CMK (cell line): ENCODE measurements at places on chromosomes 2 and 18.

DNA sequence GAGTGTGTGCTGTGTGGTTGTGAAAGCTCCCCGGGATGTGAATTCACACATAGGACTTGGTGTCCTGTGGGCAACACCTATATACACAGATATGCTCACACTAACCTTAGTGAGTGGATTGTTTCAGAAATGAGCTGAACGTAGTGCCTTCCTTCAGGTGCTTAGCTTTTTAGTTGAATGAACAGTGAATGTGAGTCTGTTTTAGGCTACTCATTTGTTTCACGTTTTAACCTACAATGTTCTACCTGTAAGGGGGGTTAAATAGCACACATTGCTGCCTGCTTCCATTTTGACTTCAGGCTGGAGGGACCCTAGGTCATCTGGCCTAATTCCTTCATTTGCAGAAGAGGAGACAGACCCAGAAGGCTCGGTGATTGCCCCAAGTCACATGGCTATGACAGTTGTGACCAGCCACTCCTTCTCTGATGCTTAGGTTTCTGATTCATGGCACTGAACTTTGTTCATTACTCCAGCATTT is 1.0 kb downstream of the PLEK start:
- no peak for DNase-seq

DNA sequence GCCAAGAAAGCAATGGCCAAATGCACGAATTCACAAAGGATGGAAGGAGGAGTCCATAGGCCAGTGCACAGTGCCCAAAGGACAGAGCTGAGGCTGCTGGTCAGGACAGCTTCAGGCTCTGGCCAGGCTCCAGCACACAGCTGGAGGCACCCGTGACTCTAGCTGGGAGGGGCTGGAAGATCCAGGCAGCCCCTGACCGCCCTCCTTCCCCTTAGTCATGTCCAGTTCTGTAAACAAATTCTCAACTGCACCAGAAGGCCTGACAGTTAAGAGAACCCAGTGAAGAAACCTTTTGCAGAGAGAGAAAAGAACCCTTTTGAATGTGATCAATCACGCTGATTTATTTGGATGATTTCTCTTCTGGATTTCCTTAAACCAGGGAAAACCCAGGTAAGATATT is 7.7 kb upstream of the YWHAQ start:
- no peak for DNase-seq

- no peak for DNase-seq
Observed at GRCh38 chr2:216391401-216391800, 19.1 kb upstream of the MARCHF4 start.

GRCh38 chr18:22683196-22683676 is 249.9 kb upstream of the RBBP8 start:
- DNase-seq: no peak

DNA sequence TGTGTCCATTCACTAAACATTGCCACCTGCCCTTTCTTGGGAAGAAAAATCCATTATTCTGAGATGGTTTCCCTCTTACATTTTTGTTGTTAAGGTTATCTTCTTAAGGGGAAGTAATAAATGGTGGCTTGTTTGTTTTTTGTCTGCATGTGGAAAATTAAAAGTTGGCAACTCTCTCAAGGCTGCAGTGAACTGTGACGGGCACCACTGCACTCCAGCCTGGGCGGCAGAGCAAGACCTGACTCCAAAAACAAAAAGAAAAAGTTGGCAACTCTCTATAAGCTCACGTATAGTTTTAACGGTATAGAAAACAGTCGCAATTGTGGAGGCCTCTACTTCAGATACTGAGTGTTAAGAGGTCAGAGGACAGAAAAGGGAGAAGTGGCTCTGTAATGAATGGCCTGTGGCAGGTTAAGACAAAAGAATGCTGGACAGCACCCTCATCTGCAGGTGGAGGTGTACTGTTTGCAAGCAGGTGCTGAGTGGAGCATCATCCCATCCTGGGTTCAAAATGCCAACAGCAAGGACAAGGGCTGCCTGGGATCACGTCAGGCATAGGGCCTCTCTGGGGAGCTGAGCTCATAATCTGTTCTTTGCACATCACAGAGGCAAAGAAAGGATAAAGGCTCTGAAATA is 16.7 kb downstream of the L3MBTL4 start:
- no peak for DNase-seq

GRCh38 chr2:55885127-55885943 is 38.2 kb downstream of the EFEMP1 start:
- DNase-seq: no peak

DNA sequence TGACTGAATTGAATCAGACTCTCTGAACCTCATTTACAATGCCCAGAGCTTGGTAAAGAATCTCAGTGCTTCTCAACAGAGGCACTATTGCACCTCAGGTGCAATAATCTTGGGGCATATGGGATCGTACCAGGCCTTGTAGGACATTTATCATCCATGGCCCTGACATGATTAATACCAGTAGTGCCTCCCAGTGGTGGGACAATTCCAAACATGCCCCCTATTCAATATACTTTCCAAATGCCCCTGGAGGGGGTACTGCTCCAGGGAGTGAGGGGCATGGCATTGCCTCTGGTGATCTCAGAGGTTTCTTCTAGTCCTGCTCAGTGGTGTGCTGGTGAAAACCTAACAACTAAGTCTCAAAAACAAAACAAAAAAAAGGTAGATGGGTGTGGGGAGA is 174.9 kb upstream of the SMAD2 start:
- no peak for DNase-seq

- no peak for DNase-seq
Observed at GRCh38 chr18:50401888-50402287, 27.0 kb downstream of the SKA1 start.

DNA sequence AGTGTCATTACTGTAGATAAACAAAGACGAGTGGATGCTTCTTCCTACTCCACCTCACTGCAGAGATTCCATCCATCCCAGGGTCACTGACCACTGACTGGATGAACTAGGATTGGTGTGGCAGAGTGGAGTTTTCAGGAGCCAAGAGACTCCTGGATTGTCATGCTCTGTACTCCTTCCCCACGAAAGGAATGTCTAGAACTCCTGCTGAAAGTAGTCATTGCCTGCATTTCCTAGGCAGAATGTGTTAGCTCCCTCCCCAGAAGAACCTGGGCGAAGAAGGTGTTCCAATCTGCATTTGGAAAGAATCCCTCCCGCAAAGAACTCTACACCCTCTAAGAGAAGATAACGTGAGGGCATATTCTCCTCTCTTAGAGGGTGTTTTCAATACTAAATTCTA is 6.2 kb downstream of the PAX8 start:
- DNase-seq: no peak

DNA sequence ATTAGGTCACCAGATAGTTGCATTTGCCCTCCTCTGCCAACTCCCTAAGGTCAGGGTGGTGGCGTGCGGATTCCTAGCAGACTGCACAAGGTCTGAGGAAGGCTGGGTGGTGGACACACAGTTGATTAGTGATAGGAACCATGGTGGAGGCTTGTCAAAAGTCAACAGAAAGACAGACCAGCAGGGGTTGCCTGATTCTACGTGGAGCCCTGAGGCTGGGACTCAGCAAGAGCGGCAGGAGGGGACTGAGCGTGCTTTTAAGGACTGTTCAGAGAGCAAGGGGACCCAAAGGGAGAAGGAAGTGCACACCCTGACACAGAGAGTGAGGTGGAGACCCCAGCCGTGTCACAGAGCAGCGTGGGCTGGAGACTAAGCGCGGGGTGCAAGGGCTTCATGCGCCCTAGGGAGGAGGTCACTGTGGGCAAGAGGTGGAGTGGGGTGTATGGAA is 513.2 kb downstream of the RNF144A start:
- DNase-seq: no peak

DNA sequence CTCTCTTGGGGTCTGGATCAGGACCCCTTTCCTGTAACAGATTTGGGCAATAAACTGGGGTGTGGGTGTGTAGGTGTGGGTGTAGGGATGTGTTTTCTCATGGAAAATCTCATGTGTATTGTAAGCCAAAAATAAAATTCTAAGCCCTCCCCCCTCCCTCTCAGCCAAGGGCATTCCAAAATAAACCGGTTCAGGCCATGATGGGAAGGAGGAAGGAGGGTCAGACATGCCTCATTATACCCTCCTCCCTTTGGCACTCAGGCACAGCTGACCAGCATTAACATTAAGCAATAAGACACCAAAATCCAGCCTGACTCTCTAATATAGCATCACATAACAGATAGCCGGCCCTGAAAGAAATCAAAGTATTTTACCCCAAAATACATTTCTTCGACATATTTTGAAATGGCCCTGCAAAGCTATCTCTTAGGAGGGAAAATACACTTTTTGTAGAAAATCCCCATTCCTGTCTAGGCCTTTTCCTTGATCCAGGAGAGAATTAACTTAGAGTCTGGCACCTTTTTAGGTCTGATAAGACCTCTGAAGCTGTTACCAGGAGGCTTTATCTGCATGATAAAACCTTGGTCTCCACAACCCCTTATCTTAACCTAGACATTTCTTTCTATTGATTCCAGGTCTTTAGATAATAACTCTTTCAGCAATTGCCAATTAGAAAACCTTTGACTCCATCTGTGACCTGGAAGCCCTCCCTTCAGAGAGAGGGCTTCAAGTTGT is 128.7 kb upstream of the COL5A2 start:
- no peak for DNase-seq

- DNase-seq: no peak
Observed at GRCh38 chr2:118498943-118499342, 348.5 kb downstream of the EN1 start.

DNA sequence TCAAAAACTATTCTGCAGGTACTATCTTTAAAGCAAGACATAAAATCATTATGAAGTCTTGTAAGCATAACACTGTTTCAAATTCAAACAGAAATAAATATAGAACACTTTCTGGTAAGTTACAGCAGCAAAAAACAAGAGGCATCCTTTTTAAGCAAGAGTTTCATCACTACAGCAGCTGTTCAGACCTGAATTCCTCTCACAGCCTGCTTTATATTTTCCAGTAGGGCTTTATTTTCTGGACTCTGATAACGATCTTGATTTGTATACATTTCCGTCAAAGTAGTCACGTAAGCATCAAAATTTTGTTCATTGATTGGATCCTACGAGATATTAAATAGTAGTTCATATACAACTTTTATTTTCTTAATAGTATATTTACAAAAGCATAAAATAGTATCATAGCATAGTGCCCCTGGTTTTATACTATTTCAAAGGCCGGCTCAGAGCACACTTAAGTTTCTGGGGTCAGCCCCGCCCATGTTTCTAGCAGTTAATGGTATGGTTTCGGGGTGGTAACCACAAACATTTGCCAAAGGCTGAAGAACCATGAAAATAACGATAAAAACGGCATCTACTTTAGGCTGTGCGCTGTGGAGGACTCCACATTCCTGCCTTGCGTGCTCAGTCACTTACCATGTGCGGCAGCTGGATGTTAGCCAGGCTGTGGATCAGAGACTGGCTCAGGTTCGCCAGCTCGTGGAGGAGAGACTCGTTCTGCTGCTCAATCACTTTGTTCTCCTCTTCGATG is 47.5 kb upstream of the PXDN start:
- DNase-seq: no peak

DNA sequence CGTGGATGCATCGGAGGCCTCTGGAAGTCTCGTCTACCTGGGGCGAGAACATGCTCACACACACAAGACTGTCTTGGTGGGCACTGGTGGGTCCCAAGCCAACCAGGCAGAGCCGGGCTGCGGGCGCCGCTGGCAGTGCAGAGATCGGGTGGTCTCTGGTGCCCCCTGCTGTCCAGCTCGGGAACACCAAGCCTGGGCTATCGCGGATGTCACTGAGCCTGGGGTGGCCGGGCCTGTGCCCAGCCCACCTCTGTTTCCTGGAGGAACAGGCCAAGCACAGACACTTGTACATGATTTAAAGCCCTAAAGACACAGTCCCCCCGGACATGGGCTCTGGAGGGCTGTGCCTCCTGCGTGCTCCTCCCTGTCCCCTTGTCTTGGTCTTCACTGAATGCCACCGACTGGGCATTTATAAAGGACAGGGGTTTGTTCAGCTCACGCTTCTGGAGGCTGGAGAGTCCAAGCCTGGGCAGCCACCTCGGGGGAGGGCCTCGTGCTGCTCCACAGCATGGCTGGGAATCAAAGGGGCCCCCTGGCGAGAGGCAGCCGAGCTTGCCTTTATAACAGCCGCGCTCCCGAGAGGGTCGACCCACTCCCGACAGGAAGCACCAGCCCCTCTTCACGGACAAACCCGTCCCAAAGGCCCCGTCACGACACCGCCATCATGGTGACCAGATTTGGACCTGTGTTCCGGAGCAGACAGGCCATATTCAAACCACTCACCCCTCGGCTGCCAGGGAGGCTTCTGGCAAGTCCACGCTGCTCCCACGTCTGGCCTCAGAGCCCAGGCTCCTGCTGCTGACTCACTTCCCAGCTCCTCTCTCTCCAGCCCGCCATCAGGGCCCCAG is 3.6 kb upstream of the OTOS start:
- peak; percentile 43 for DNase-seq

GRCh38 chr2:167028503-167028902 is 140.2 kb downstream of the XIRP2 start:
- no peak for DNase-seq

DNA sequence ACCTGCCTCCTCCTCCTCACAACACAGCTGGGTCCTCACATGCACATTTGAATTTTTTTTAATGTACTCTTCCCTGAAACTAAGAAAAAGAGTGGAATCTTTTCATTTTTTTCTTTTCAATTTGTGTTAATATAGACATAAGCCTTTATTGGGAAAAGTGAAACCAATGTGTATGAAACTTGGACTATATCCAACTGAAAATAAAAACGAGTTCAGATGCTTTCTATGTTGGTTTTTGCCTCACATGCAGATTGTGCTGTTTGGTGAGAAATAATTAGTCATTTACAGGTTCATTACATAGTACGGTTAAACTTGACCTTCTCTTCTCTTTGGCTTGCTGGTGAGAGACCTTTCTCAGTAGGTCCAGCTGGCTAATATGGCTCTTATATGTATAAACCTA is 515.2 kb upstream of the FANCL start:
- DNase-seq: no peak

GRCh38 chr2:11408959-11409571 is 56.9 kb downstream of the E2F6 start:
- DNase-seq: no peak

DNA sequence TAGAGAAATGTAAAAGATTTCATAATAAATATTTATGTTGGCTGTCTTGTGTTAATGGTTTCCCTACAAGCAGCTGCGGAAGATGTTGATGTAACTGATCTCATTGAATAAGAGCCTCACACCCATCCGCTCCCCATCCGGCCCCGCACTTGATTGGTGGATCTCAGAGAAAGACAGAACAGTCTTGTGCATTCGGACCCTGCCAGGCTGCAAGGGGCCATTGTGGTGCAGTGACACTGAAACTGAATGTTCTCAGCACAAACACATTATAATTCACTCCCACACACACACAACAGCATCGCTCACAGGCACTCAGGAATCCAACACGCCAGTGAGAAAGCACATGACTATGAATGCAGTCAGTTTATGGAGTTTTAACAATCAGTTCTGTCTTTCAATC is 47.8 kb downstream of the PRELID3A start:
- no peak for DNase-seq

- no peak for DNase-seq
Observed at GRCh38 chr2:26011990-26012856, 21.7 kb upstream of the RAB10 start.

- DNase-seq: no peak
Observed at GRCh38 chr2:25276569-25277465, 64.9 kb downstream of the DNMT3A start.
